Endothelial cell of umbilical vein (primary cell): ENCODE measurements at places on chromosomes 1 and 21. TPM values are rescaled to one million over a fixed set of nuclear protein-coding genes. Genes with fewer than 3 reads are reported as not detected.

- no peak for DNase-seq
Observed at GRCh38 chr1:228364706-228365213, 41.9 kb downstream of the TRIM11 start.

DNA sequence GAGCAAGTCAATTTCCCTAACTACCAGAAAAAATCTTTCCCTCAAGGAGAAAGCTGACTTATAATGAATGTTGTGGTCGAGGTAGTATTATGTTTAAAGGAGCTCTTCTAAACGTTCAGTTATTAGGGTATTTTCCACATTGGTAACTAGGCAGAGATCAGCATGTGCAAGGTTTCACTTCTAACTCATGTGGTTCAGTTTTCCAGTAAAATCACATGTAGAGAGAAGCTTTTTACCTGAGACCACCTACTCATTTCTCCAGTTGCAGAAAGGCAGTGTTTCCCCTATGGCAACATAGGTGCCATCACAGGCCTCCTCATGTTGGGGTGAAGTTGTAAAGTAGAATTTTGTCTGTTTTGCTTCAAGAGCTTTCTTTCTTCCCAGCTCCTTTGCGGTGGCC is 23.7 kb downstream of the IL23R start:
- no peak for DNase-seq

- DNase-seq = no peak
Observed at GRCh38 chr1:164051782-164052181, 507.2 kb upstream of the PBX1 start.

- no peak for DNase-seq
Observed at GRCh38 chr1:41621791-41622190, 137.3 kb upstream of the EDN2 start.

- no peak for DNase-seq
Observed at GRCh38 chr1:81848880-81849682, 48.3 kb downstream of the ADGRL2 start.

DNA sequence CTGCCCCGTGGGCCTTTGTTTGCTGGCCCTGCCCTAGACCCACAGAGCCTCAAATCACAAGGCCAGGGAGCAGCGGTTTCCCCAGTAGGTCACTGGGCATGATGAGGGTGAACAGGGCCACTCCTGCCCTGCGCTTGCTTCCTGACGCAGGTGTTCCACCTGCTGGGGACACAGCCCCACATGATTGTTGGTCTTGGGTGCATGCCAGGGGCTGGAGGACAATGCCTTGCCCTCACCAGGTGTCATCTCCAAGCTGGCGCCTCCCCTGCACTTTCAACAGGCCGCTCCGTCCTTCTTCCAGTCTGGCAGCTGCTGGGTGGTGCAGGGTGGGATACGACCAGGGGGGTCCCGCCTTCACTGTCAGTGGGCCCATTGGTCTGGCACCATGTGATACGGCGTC is 24.3 kb downstream of the IL10RB start:
- no peak for DNase-seq

- DNase-seq = no peak
Observed at GRCh38 chr1:54171016-54171415, 18.2 kb upstream of the CDCP2 start.

DNA sequence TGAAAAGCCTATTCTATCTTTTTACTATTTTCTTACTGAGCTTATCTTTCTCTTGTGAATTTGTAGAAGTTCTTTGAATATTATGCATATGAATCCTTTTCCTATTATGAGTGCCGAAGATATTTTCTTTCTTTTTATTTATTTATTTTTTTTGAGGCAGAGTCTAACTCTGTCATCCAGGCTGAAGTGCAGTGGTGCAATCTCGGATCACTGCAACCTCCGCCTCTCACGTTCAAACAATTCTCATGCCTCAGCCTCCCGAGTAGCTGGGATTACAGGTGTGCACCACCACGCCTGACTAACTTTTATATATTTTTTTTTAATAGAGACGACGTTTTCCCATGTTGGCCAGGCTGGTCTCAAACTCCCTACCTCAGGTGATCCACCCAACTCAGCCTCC is 109.8 kb downstream of the RHOU start:
- DNase-seq = no peak

DNA sequence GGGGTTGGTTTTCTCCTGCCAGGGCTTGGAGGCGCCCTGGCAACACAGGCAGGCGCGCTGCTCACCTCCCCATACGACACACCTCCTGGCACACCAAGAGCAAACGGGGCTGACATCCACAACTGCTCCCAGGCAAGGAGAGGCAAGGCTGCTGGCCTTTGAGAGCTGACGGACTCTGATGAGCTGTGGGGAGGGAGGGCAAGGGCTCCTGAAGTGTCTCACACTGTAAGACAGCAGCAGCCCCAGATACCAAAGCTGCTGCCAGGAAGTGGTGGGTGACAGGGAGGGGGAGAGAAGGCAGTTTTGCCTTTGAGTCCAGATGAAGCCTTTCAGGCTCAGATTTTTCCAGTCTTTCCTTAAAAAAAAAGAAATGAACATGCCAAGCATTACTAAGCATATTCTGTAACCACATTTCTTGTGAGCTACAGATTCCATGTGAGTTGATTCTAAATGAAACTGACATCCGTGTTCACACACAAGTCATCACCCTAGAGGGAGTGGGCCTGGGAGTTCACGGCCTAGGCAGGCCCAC is 24.3 kb downstream of the PGBD5 start:
- DNase-seq = no peak

GRCh38 chr21:31666445-31667010 is 7.0 kb downstream of the SOD1 start:
- DNase-seq = no peak

HLX gene
- 6.7 and 7.5 TPM in 2 replicates for polyA plus RNA-seq

SLC22A15 gene
- polyA plus RNA-seq = not detected in 2 replicates

LAMB3 gene
- polyA plus RNA-seq = 1.3 and 2.6 TPM in 2 replicates
